Activated T-cell treated with anti-CD3 and anti-CD28 coated beads, Interleukin-2, amount 50 U/mL, for 4 hours (primary cell): ENCODE measurements at places on chromosomes 4 and X.

DNA sequence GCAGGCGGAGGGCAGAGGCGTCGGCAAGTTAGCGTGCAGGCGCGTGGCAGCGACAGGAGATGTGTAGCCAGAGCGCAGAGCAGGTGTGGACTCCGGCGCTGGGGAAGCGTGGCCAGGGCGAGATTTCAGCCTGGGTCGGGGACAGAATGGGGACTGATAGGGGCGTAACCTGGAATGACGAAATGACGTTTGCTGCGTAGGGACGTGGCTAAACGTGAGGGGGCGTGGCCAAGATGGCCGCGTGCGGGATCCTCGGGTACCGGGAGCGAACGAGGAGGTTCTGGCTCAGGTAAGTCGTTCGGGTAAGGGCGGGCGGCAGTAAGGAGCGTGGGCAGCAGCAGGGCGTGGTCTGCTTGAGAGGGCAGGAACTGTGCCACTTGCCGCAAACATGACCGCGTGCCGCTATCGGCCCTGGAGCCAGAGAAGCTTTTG, 10.9 kb upstream of the CLTRN start:
- DNase-seq = peak; percentile 89

GRCh38 chr4:151223465-151223864, 53.5 kb upstream of the PRSS48 start:
- no peak for DNase-seq

- DNase-seq = peak; percentile 52
Measured at GRCh38 chrX:118839334-118839958, 15.8 kb downstream of the ZCCHC12 start.

DNA sequence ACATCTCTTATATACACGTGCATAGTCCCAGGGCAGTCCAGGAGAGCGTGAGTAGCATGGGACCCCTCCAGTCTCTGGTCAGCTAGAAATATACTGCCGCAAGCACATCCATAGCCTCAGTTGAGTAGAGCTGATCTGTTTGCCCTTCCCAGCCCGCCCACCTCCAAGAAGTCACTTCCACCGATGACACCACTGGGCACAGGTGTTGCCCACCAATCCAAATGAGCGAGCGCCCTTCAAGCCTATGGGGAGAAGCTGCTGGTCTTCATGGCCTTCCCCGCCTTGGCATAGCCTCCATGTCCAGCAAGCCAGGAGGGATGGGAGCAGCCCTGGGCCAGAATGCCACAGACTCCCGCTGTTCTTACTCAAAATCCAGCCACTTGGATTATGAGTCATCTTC, 10.2 kb downstream of the DUSP9 start:
- no peak for DNase-seq

DNA sequence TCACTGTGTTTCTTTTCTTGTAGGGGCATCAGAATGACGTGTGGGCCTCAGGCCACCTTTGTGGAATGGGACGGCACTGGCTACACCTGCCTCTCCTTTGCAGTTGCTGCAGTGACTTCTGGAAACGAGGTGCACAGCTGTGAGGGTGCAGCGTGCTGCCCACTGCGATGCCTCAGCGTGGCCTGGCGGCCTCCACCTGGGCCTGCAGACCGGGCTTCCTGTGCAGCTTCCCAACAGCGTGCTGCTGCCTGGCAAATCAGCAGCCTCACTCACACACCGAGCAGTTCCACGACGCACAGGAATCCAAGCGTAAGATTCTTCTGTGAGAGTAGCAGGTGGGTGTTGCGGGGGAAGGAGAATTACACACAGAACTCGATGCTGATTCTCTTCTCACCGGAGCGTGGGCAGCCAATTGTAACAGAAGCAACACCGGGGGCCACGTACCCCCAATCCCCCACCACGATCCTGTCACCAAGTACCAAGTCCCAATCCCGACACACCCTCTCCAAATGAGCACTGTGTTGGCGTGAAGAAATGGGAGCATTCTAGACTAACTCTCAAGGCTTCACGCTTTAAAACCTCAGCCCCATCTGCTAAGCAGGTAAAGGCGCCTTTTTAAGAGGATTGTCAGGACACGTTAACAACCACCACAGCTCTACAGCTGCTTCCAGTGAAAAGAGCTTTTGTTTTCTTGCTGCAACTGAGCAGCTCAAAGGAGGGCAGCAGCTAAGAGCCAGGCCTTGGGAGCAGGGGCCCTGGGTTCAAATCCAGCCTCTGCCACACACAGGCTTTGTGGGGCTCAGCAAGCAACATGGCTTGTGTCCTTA, 16.9 kb downstream of the WDR1 start:
- peak; percentile 38 for DNase-seq

DNA sequence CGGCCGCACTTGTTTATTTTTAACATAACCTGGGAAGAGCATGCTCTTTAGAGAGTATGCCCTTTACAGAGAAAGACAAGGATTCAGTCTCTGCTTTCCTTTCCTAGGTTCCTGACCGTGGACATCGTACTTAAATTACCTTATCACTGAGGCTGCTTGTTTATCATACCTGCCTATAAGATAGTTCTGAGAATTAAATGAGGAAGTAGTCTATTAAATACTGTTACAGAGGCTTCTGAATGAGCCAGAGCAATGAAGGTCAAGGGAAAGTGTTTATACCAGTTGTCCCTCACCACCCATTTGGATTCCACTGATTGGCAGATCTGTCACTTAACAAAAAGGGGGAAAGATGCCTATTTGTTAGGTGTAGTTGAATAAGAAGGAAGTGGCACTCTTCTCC, 10.0 kb downstream of the TXLNG start:
- DNase-seq = no peak
